Karpas-422 (cell line): ENCODE measurements at places on chromosomes 4 and X. TPM values are rescaled to one million over a fixed set of nuclear protein-coding genes. Genes with fewer than 3 reads are reported as not detected.

DNA sequence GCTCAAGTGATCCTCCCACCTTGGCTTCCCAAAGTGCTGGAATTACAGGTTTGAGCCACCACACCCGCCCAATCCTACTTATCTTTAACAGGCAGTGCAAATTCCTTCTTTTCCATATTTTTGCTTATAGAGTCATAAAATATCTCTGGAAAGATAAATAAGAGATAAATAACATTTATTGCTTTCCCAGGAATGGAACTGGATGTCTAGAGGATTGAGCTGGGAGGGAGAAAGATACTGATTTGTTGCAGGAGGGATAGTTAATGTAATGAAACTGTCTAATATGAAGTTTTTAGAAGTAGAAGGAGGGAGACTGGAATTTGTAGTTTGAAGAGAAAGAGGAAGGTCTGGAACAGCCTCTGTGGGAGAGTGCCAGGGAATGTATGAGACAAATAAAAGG is 20.2 kb downstream of the ITGB1BP2 start:
- no peak overlapping the region for H3K27ac ChIP-seq
- no peak for DNase-seq
- no peak overlapping the region for H3K4me3 ChIP-seq
- no peaks in the 10 kb centered on the region for H3K27me3 ChIP-seq

DNA sequence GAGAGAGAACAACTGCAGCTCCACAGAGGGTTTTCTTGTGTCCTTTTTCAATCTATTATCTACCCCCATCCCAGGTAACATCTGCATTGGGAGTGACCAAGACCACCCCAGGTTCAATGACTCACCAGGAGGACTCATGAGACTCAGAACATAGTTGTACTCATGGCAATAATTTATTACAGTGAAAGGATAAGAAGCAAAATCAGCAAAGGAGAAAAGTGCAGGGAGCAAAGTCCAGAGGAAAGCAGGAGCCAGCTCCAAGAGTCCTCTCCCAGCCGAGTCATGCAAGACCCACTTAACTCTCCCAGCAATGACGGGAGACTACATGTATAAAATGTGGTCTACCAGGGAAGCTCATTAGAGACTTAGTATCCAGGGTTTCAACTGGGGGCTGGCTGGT is 129.5 kb upstream of the RBPJ start:
- no peaks in the 10 kb centered on the region for H3K36me3 ChIP-seq
- H3K27ac ChIP-seq: no peak overlapping the region
- no peaks in the 10 kb centered on the region for H3K4me1 ChIP-seq
- no peak for DNase-seq
- H3K4me3 ChIP-seq: no peak overlapping the region

DNA sequence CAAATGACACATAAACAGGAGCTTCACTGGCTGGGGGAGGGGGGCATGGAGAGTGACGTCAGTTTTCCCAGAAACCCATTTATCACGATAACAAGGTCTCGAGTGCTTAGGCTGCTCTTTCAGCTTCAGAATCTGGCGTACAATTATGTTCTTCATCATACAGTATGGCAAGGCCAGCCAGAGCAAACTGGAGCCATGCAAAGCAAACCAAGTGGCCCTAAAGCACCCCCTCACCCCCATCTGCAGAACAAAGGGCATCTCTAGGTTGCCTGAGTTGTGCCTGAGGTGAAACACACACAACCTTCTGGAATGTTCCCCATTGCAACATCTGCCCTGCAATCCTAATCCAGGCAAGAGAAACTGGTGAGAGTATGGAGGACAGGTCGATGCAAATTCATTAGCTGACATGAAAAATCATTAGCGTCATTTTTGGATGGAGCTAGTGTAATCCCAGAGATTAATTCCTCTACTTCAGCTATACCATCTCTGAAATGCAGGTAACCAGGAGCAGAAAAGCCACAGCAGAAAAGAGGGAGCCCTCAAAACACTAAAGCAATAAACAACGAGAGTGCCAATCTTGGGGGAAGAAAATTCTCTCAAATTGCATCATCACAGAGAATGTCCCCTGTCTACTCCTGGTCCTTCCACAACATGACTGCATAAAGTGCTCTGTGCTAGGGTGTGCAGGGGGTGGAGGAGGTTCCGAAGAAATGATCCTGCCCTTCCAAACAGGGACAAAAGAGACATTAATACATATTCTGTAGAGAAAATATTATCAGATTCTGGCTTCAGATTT is 1.8 kb downstream of the SEPTIN6 start:
- peak overlapping the region; percentile 65; the same call in 1 of the 2 replicates for H3K4me3 ChIP-seq
- peaks cover 60% of the 10 kb centered on the region for H3K4me1 ChIP-seq
- H3K27ac ChIP-seq: no peak overlapping the region
- H3K27me3 ChIP-seq: peaks cover 3% of the 10 kb centered on the region; the same call in 1 of the 2 replicates

DNA sequence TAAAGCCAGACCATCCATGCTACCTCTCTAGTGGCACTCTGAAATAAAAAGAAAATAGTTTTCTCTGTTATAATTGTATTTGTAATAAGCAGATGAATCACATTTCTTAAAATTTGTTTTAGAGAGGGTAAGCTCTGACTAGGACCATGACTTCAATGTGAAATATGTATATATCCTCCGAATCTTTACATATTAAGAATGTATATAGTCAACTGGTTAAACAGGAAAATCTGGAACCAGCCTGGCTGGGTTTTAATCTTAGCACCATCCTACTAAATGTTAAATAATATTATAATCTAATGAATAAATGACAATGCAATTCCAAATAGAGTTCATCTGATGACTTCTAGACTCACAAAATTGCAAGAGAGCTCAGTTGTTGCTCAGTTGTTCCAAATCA is 1.5 kb downstream of the FGB start:
- H3K27me3 ChIP-seq: no peaks in the 10 kb centered on the region
- H3K36me3 ChIP-seq: no peaks in the 10 kb centered on the region
- H3K4me3 ChIP-seq: no peak overlapping the region
- no peak for DNase-seq
- no peak overlapping the region for H3K27ac ChIP-seq

DNA sequence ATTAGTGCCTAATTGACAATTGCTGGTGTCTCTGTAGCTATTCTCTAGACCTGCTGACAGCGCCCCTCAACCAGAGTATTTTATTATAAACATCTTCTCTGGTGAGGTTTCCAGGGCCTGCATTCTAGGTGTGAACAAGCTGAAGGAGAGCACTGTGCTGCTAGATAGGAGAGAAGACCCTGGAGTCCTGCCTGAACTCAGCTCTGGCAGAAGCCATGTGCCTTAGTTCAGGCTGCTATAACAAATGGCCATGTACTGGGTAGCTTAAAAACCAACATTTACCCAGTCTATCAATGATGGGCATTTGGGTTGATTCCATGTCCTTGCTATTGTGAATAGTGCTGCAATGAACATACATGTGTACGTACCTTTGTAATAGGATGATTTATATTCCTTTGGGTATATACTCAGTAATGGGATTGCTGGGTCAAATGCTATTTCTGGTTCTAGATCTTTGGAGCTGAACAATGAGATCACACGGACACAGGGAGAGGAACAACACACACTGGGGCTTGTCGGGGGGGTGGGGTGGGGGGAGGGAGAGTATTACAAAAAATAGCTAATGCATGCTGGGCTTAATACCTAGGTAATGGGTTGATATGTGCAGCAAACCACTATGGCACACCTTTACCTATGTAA is 185.5 kb upstream of the CPEB2 start:
- H3K27me3 ChIP-seq: no peaks in the 10 kb centered on the region
- H3K4me3 ChIP-seq: no peak overlapping the region
- H3K4me1 ChIP-seq: no peaks in the 10 kb centered on the region
- no peaks in the 10 kb centered on the region for H3K36me3 ChIP-seq
- DNase-seq: no peak
- no peak overlapping the region for H3K27ac ChIP-seq

GRCh38 chrX:11117745-11118144 is 6.6 kb downstream of the HCCS start:
- no peak overlapping the region for H3K27ac ChIP-seq
- H3K27me3 ChIP-seq: no peaks in the 10 kb centered on the region
- H3K4me3 ChIP-seq: no peak overlapping the region
- peaks cover 11% of the 10 kb centered on the region for H3K4me1 ChIP-seq

DNA sequence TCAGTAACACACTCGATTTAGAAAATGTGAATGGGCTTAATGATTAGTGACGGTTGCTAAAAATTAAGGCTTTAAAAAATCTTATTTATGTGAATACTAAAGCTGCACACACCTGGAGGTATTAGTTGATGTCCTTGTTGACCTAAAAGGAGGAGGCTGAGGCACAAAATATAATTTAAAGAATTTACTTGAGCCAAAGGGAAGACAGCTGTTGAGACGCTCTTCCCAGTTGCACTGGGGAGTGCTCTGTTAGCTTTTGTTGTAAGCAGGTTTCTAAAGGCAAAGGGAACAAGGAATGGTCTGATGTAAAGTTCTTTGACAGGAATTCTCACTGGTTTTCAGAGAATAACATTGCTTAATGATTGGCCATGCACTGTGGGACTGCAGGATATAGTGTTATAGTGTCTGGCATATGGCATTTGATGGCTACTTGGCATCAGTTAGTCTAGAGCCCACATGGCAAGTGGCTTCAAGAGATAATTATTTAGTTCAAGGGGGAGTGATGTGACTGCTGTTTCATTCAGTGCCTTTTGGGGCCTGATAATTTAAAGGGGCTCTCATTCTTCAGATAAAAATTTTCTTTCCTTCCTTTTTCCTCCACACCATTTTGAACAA is 30.8 kb upstream of the PGM2 start:
- no peaks in the 10 kb centered on the region for H3K36me3 ChIP-seq
- H3K27ac ChIP-seq: no peak overlapping the region
- no peaks in the 10 kb centered on the region for H3K27me3 ChIP-seq
- no peaks in the 10 kb centered on the region for H3K4me1 ChIP-seq
- no peak overlapping the region for H3K4me3 ChIP-seq
- DNase-seq: no peak

DNA sequence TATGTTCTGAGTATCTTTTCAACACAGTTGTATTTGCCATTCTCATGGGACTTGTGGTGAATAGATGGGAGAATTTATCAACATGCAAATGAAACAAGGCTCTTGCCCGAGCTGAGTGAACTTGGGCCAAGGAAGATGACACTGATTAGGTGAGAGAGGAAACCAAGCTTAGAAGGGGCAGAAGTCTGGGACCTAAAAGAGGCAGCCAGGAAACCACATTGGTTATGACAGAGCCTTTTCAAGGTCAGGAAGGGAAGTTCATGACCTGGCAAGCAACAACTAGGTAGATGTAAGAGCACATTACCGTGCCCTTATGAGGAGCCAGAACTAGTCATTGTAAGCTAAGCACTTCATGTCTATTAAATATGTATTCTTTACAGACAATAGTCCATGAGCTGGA is 590.3 kb downstream of the PACRGL start:
- H3K4me3 ChIP-seq: no peak overlapping the region
- peak; percentile 43 for DNase-seq
- H3K36me3 ChIP-seq: no peaks in the 10 kb centered on the region
- H3K27ac ChIP-seq: no peak overlapping the region
- peaks cover 5% of the 10 kb centered on the region; the same call in 1 of the 2 replicates for H3K4me1 ChIP-seq

- no peak for DNase-seq
- no peaks in the 10 kb centered on the region for H3K27me3 ChIP-seq
- no peak overlapping the region for H3K4me3 ChIP-seq
- no peaks in the 10 kb centered on the region for H3K36me3 ChIP-seq
- no peak overlapping the region for H3K27ac ChIP-seq
These were observed 102.8 kb upstream of the MXRA5 start for GRCh38 chrX:3449287-3449686.

DNA sequence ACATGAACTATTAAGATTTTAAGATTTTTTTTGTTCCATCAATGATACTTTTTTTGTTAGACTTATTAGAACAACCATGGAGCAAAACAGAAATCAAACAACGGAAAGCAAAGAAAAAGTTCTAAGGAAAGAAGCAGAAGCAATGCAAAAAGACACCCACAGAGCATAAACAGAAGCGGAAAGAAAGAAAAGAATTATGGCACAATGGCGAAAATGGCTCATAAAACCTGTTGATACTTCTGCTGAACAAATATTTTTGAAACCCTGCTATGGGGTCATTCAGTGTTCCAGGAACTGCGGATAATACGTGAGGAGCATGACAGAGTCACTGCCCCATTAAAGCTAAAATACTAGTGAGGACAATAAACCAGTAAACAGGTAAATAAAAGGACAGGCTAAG is 138.0 kb downstream of the ADAMTS3 start:
- no peaks in the 10 kb centered on the region for H3K27me3 ChIP-seq
- no peaks in the 10 kb centered on the region for H3K36me3 ChIP-seq
- DNase-seq: no peak
- H3K27ac ChIP-seq: no peak overlapping the region
- H3K4me3 ChIP-seq: no peak overlapping the region
- H3K4me1 ChIP-seq: no peaks in the 10 kb centered on the region

- H3K4me1 ChIP-seq: no peaks in the 10 kb centered on the region
- DNase-seq: no peak
- H3K4me3 ChIP-seq: no peak overlapping the region
- H3K27me3 ChIP-seq: no peaks in the 10 kb centered on the region
- no peaks in the 10 kb centered on the region for H3K36me3 ChIP-seq
- no peak overlapping the region for H3K27ac ChIP-seq
These were observed 136.5 kb upstream of the GALNTL6 start for GRCh38 chr4:171676555-171677215.

DNA sequence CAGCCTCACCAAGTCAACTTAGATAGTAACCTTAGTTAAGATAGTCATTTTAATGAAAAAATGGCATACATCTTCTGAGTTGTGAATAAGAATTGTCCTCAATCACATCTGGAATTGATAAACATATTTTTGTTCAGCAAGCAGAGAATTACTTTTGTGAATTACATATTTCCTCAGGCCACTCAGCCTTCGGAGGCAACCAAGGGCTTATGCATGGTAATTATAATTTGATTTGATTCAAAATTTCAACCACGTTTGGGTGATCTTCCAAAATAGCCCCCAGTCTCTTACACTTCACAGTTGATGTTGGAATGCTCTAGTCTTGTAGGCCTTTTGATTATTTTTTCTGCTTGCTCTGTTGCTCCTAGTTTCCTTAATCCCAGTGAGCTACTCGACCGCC is 63.4 kb downstream of the GALNTL6 start:
- H3K27me3 ChIP-seq: no peaks in the 10 kb centered on the region
- H3K4me1 ChIP-seq: no peaks in the 10 kb centered on the region
- H3K27ac ChIP-seq: no peak overlapping the region
- no peak for DNase-seq

DNA sequence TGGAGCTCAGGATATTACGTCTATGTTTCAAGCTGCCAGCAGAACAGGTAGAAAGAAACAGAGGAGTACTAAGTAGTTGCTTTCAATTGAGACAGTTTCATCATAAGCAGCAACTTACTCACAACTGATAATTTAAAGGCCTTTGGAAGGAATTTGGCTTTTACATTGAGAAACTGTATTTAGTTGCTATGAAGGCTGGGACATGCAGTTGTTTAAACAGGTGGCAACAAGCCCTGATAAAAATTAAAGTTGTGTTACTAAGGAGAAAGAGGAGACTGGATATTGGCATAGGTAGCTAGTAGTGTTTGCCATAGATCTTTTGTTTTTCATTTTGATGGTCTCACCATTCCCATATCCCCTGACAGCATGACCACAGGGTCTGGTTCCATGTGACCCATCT is 18.4 kb downstream of the MID1IP1 start:
- H3K27me3 ChIP-seq: no peaks in the 10 kb centered on the region
- no peak overlapping the region for H3K27ac ChIP-seq
- H3K36me3 ChIP-seq: no peaks in the 10 kb centered on the region
- H3K4me1 ChIP-seq: no peaks in the 10 kb centered on the region
- no peak for DNase-seq
- no peak overlapping the region for H3K4me3 ChIP-seq

The TCEANC gene
- total RNA-seq: 3.4 and 4.3 TPM in 2 replicates

The SPANXN2 gene
- total RNA-seq: not detected in 2 replicates

The SLC26A1 gene
- total RNA-seq: not detected in 2 replicates

The HMGB3 gene
- total RNA-seq: 8.2 and 9.0 TPM in 2 replicates

The GLOD5 gene
- not detected in 2 replicates for total RNA-seq

The PCDH10 gene
- not detected in 2 replicates for total RNA-seq

The FGB gene
- total RNA-seq: not detected in 2 replicates

The SSX4 gene
- total RNA-seq: not detected in 2 replicates

The SLC9B2 gene
- total RNA-seq: 78.8 and 91.0 TPM in 2 replicates

The USP17L5 gene
- not detected in 2 replicates for total RNA-seq

The ASB9 gene
- total RNA-seq: not detected in 2 replicates
